ENCODE measurements at places on chromosomes 7 and 10. TPM values are rescaled to one million over a fixed set of nuclear protein-coding genes. Genes with fewer than 3 reads are reported as not detected.

Gene ASB10
- not detected for total RNA-seq

Gene OPN4
- not detected for total RNA-seq

Gene MBL2
- total RNA-seq, result not detected

Gene SLC26A3
- total RNA-seq, result not detected

Gene TLX1
- total RNA-seq, result not detected
